ENCODE measurements at places on chromosomes 16 and 17.

DNA sequence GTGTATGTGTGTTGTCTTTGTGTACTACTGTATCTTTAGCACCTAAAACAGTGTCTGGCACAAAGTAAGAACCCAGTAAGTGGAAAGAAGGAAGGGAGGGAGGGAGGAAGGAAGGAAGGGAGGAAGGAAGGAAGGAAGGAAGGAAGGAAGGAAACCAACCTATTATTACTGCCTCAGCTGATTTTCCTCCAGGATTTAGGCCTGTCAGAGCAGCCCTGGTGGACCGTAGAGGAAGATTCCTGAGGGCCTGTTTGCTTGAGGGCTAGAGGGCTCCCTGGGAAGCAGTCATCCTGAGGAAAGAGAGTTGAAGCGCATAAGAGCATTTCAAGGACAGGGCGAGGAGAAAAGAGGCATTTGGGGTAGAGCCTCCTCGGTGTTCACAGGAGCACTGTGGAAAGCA, 61.5 kb downstream of the WSB1 start:
- no peak for DNase-seq

GRCh38 chr17:58534901-58535421, 20.5 kb upstream of the MTMR4 start:
- DNase-seq: peak; percentile 20

DNA sequence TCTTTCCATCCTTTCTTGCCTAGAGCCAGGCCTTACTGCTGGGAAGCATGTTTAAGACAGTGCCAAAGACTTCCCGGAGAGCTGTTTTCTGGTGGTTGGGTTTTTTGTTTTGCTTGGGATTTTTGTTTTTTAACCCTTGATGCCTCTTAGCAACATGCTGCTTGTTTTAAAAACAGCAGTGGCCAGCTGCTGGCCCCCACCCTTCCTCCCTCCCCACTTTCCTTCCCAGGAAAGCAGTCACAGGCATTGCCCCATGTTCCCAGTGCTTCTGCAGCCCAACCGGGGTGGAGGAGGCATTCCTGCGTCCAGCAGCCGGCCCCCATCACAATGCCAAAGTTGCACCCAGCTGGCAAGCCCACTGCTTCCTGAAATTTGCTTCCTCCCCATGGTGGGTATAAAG, 12.6 kb downstream of the TMEM132E start:
- no peak for DNase-seq

DNA sequence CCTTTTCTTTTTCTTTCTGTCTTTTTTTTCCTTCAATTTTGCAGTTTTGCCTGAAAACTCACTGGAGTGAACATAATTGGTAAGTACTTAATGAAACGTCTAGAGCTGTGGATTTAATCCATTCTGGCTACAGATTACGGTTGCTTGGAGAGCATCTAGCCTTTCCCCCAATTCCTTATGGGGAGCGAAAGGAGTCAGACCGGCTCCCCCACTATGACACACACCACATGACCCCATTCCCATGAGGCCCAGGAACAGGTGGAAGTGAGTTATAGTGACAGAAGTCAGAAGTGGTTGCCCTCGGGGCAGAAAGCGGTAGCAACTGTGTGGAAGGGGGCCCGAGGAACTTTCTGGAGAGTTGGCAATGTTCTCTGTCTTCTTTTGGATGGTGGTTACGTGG, 41.2 kb downstream of the EMP2 start:
- no peak for DNase-seq

GRCh38 chr17:67377488-67378453, 690 bp downstream of the PITPNC1 start:
- peak; percentile 38 for DNase-seq

DNA sequence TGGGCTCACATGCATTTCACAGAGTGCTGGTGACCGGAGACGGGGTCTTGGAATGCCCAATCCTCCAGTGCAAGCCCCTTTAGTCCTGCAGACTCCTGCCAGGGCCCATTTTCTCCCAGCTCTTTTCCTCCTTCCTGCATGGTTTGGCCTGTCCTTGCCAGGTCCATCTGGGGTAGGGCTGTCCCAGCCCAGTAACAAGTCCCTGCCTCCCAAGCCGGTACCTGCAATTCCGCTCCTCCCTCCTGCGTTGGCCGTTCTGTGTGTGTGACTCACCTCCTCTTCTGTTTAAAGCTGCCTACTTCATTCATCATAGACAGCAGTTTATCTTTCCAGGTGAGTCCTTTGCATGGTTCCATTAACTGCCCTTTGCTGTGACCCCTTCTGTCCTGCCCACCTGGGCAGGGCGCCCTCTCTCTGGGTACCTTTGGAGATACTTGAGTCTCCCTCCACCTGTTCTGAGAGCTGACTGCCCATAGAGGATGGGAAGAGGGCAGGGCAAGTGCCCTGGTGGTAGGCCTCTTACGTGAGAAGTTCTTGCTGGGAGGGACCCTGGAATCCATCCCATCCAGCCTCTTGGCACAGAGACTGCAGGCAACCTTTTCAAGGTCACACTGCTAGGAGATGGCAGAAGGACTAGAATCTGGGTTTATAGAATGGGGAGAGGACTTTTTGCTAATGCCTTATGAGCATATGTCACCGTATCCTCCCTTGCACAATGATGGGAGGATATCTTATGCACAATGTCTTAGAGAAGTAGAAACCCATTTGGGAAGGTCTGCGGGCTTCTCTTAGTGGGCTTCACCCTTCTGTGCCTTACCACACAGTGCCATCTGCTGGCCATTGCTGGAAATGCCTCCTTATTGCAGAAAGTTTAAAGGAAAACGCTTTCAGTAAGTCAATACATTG, 29.7 kb upstream of the LGALS9 start:
- DNase-seq: peak; percentile 81

GRCh38 chr17:83109793-83110645, 30.6 kb downstream of the METRNL start:
- peak; percentile 93 for DNase-seq

DNA sequence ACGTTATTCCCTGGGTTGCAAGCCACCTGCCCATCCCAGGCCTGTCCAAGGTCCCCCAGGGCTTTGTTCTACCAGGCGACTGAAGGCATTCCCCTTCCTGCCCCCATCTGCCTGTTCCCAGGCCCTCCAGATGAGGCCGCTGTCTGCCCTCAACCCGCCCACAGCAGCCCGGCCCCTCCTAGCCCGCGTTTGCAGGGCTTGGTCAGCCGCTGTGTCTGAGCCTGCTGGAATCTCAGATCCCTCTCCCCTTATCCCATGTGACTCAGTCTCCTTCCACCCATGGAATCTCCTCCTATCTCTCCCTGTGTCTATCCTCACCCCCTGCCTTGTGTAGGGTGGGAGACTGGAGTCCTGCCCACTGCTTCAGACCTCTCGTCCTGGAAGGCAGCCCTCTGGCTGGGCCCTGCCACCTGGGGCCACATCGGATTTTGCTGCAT, 186.0 kb upstream of the TNRC6C start:
- DNase-seq: peak; percentile 47

DNA sequence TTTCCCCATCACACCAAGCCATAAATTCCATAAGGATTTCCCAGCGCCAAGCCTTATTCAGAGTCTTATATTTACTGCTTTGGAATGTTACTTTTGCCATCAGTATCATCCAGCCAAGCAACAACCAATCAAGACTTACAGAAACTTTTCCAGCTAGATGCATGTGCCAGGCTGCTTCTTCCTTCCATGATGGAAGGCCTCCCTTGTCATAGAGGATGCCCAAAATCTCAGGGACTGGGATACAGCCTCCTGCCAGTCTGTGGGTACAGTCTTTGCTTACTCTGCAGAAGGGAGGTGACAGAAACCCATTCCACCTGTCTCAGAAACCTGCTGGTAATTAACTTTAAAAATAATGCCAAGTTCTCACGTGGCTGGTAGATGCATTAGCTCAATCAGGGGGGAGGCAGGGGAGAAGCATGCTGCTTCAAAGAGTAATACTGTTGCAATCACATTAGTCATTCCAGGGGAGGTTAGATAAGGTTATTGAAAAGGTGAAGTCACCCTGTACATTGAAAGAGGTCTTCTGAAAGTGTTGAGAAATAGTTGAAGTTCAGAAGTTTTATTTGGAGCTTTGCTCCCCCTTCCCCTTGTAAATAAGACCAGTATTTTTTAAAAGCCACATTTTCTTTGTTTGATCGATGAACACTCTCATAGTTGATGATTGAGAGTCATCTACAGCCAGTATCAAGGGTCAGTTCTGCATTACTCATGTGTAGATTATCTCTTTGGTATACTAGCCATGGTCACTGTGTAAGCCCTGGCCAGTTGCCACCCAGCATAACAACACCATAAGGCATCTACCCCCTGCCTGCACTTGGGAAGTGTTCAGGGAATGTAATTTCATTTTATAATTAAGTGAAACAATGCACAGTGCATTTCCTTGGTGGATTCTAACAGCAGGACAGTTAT, 22.2 kb downstream of the HLF start:
- DNase-seq: peak; percentile 54

- DNase-seq: no peak
These were observed 16.8 kb upstream of the SUPT4H1 start for GRCh38 chr17:58368860-58369213.

- peak; percentile 95 for DNase-seq
These were observed 46.3 kb downstream of the VMP1 start for GRCh38 chr17:59753522-59754467.

GRCh38 chr16:11585460-11586377, 1.0 kb downstream of the LITAF start:
- no peak for DNase-seq

- no peak for DNase-seq
These were observed 230.5 kb downstream of the CCDC182 start for GRCh38 chr17:57514614-57515013.

GRCh38 chr17:38967290-38967738, at the start of gene FBXO47:
FBXO47 (minus strand) TSS chr17:38967403; CDS start chr17:38963025, 4,378 bp downstream.
- peak; percentile 92 for DNase-seq

GRCh38 chr16:2827374-2827791, 2.7 kb upstream of the ZG16B start:
- no peak for DNase-seq

- no peak for DNase-seq
These were observed 57.7 kb downstream of the OR1D5 start for GRCh38 chr17:3005696-3006095.
